ENCODE measurements at places on chromosomes 2 and 18. TPM values are rescaled to one million over a fixed set of nuclear protein-coding genes. Genes with fewer than 3 reads are reported as not detected.

DNA sequence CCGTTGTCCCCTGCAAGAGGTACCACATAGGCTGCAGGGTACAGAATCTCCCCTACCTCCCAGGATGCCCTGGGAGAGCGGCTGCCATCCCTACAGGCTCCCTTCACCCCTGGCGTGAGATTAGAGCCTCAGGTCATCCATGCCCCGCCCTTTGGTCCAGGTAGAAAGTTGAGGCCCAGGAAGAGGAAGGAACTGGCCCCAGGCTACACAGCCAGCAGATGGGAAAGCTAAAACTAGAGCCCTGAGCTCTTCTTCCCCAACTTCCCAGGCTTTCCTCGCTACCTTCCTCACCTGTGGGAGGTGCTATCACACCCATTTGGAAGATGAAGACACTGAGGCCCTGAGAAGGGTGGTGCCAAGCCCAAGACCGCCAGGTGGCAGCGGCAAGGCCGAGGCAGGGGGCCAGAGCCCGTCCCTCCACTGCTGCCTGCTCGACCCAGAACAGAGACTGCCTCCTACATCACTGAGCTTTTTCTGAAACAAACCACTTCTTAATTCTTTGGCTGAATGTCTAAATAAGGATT is 25.8 kb downstream of the CIB4 start:
- DNase-seq, result no peak

- DNase-seq, result no peak
These were observed 34.0 kb downstream of the SH3RF3 start for GRCh38 chr2:109162999-109163398.

- no peak for DNase-seq
These were observed 43.4 kb downstream of the SPATS2L start for GRCh38 chr2:200349868-200350267.

Gene ASIC4
- 0.08 TPM for total RNA-seq

Gene HSPE1
- 88.2 TPM for total RNA-seq
